ENCODE measurements at places on chromosomes 16 and 17.

DNA sequence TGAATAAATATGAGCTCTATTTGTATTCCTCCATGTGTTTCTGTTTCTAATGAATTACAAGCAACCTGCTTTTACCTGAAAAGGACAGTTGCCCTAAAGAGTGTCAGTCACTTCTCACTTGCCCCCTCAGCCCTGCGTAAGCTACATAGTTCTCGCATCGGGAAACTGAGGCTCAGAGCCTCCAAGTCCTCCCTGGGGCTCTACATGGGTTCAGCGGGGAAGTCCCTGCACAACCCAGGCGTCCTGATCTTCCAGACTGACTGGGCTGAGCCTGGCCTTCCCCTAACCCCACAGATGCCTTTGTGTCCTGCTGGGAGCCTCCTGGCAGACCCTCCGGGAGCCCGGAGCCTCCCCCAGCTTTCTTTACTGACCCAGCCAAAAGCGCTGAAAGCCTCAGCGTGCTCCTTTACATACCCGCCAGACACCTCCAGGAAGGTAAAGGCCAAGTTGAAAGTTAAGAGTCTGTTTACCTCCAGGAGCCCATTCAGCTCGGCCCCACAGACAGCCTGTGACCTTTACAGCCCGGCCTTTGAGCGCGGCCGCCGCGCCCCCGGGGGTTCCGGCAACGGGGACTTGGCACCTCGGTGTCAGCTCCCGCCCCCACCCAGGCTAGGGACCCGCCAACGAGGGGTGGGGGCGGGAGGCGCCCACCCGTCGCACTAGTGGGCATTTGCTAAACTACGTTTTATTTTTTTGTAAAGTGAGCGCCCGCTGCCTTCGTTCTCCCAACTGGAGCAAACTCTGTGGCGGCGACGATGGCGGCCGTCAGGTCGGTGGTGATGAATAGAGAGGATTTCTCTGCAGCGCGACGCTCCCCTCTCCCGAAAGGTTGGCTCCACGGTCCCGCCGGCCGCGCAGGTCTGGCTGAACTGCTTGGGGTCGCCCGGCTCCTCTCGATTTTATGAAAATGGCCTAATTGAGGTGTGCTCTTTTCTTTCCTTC lies 4.4 kb upstream of the HOXB13 start:
- DNase-seq, result no peak

GRCh38 chr17:3157218-3157617 lies 29.9 kb upstream of the OR1G1 start:
- DNase-seq, result no peak

GRCh38 chr16:57775661-57776469 lies 26.4 kb downstream of the KIFC3 start:
- DNase-seq, result no peak

DNA sequence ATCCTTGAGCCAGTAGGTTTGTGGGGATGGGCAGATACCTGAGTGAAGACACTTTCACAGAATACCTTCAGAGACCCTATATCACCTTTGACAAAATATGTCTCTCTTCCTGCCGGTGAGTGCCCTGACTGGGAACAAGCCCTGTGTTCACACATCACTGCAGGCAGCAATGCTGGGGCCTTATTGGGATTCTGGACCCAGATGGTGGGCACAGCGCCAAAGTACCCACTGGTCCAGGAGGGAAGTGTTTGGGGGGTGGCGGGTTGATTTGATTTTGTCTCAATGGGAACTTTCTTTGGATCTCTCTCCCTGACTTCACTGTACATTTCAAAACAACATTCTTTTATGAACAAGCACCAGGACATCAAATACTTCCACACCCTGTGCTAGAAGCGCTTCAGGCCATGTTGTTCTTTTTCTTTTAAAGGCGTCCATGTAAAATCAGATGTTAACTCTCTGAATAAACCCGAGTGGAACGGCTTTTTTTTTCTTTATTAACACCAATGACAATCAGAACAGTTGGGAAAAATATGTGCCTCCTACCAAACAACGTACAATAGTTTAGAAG lies 62.4 kb upstream of the AKTIP start:
- no peak for DNase-seq

DNA sequence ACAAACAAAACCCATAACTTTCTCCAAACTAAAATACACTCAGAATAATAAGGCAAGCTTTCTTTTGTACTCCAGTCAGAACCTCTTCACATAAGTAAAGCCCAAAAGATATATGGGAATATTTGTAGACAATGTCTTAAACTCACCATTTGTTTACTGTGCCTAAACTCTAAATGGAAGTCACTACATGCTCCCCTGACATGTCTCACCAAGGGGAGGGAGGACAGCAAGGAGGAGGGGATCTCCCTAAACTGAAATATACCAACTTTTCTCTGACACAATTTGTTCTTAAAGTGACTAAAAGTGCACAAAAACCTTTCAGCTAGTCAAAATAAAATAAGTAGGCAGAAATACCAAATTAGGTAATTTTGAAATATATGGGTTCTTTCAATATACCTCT lies 38.5 kb downstream of the GRB7 start:
- no peak for DNase-seq

- DNase-seq, result no peak
Observed at GRCh38 chr16:64390102-64390501, 731.8 kb downstream of the CDH11 start.

DNA sequence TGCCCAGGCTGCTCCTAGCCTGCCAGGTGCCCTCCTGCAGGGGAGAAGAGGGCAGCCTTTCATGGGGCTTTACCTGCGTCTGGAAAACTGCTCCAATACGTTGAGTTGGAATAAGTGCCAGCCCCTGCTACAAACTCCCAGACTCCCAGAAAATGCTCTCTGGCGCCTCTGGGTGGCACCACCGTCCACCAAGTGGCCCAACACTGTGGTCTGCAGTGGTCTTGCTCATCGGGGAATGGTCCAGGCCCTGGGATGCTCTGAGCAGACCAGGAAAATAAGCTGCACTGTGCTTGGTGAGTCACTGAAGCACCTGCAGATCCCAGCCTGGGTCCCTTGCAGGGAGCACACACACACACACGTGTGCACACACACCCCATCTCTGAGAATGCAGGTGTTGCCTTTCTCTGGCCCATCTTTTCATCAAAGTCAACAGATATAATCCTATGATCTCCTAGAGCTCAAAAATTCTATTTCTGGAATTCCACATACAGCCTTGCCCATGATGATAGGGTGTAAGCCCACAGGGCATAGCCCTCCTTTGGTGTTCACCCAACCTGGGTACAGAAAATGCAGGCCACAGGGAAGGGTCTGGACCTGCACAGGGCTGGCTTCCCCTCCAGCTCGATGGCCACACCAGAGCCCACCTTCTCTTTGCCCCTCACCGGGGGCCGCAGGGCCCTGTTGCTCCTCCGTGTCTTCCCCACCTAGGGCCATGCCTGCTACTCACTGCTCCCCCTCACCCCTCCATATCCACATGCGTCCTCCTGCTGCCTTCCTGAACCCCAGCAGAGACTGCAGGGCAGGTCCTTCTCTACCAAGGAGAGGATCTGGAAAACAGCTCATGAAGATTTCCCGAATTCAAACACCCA lies 20.5 kb downstream of the CDIP1 start:
- no peak for DNase-seq

DNA sequence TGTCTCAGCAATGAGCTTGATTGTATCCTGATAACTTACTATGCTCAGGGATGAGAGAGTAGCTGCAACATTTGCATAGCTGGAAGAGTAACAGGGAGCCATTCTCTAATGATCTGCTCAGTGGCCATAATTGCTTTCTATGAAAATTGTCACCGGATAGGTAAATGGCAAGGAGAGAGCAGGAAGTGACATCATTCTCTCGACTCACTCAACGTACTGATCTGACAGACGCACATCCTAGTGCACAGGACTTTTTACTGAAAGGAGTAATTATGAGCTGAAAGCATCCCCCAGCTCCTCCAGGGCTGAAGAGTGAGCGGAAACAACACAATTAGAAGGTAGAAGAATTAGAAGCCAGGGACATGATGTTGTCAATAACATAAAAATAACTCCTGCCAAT lies 71.8 kb downstream of the IRX5 start:
- no peak for DNase-seq

DNA sequence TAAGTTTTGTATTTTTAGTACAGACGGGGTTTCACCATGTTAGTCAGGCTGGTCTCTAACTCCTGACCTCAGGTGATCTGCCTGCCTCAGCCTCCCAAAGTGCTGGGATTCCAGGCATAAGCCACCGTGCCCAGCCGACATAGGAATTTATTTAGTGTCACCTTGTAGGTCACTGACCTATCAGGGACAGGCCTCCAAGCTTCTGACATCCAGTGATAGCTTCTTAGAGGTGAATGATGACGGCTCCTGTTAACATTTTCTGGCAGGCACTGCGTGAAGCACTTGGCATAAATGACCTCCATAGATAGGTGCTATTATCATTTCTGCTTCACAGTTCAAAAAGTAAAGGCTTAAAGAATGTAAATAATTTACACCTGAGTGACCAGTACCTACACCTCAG lies 71.6 kb downstream of the RBFOX1 start:
- no peak for DNase-seq

GRCh38 chr17:48322060-48322459 lies 108.0 kb downstream of the SKAP1 start:
- DNase-seq, result no peak

DNA sequence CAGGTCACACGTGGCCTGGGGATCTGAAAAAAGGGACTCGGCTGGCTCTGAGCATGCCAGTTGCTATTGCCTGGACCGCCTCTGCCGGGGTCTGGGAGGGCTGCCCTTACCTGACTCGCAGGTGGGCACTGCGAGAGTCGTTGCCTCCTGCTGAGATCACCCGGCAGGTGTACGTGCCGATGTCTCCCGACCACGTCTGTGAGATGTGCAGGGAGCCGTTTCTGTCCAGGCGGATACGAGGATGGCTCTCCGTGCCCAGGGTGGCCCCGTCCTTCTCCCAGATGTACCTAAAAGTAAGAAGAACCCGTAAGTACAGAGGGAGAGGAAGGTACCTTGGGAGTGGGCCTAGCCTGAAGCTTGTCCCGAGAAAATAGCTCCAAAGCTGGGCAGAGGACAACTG lies 112.0 kb upstream of the CDC42EP4 start:
- no peak for DNase-seq

DNA sequence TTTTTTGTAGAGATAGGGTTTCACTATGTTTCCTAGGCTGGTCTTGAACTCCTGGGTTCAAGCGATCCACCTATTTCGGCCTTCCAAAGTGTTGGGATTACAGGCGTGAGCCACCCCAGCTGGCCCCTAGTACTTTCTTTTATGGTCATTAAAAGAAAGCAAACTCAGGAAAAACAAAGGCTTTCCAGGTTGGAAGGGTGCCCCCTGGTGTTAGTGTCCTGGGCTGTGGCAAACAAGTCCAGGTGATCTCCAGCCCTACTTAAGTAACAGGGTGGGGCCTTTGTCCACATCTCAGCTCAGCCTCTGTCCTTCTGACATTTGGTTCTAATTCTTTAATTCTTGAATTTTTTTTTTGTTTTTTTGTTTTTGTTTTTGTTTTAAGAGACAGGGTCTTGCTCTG lies 6.9 kb downstream of the IGFBP4 start:
- no peak for DNase-seq

- DNase-seq, result no peak
Observed at GRCh38 chr17:58006560-58006923, 504 bp downstream of the SRSF1 start.

- no peak for DNase-seq
Observed at GRCh38 chr17:20045476-20045875, 36.3 kb downstream of the SPECC1 start.

DNA sequence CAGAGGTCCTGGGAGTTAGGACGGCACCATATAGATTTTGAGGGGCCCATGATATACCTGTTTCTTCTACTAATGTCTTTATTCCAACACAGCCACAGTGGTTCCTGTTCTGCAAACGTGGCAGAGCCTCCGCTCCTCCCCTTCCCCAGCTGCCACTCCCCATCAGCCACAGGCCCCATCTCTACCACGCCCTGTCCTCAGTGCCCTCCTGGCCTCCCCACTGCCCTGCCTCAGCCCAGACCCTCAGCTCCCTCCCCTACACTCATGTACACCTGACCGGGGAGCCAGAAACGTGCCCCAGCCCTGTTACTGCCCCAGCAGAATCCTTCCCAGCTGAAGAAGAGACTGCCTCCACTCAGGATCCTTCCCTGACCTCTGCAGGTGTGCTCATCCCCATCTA lies 11.9 kb upstream of the RBFOX3 start:
- no peak for DNase-seq

- DNase-seq, result no peak
Observed at GRCh38 chr17:61595418-61596186, 4.6 kb upstream of the NACA2 start.

- no peak for DNase-seq
Observed at GRCh38 chr17:79948406-79948944, 87.2 kb downstream of the TBC1D16 start.

GRCh38 chr17:34519282-34519681 lies 60.1 kb upstream of the TMEM132E start:
- DNase-seq, result no peak

GRCh38 chr16:22969567-22969966 lies 155.6 kb downstream of the HS3ST2 start:
- DNase-seq, result no peak

DNA sequence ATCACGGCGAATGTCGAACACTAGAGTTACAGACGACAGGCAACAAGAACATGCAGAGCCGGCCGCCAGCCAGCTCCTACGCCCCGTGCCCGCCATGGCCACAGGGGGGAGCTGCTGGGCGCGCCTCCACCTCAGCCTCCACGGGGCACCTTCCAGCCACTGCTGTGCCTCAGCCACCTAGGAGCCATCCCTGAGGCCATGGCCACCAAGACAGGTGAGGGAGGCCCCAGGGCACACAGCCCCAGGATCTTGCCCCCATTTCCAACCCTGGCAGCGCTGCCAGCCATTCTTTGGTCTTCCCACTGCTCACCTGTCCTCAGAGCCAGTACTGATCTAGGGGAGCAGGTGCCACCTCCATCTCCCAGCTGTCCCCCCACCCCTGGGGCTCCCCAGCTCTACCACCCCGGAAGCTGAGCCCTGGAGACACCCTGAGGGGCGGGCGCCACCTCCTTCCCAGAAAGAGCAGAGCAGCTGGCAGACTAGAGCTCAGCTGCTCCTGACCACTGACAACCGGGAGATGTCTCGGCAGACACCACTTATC lies 11.8 kb downstream of the GNPTG start:
- peak; percentile 69 for DNase-seq

- no peak for DNase-seq
Observed at GRCh38 chr16:82322177-82322576, 152.2 kb upstream of the MPHOSPH6 start.

DNA sequence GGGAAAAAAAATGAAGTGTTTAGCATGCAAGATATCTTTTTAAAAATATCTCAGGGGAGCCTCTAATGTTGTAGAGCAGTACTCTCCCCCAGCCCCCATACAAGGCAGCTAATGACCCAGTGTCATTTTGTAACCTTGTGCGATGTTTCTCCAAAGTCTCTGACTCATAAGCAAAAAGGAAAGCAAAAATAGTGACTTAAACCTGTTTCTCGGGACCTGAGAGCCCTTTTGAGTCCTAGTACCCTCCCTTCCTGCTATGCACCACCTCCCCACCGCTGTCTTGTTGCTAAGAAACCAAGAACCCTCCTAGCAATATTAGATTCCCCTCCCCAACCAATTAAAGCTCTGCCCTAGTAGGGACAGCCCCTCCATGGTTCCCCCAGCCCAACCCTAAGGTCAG lies 2.8 kb downstream of the MYCBPAP start:
- DNase-seq, result peak; percentile 76

GRCh38 chr17:62680541-62681052 lies 53.1 kb downstream of the MRC2 start:
- DNase-seq, result no peak

GRCh38 chr17:49219987-49220386 lies 9.5 kb downstream of the ABI3 start:
- no peak for DNase-seq

- DNase-seq, result no peak
Observed at GRCh38 chr16:29824589-29825144, 4.4 kb downstream of the MVP start.

Data from GM06990 (cell line).